Bone marrow (tissue), 2 donors: ENCODE measurements at places on chromosomes 4 and X.

DNA sequence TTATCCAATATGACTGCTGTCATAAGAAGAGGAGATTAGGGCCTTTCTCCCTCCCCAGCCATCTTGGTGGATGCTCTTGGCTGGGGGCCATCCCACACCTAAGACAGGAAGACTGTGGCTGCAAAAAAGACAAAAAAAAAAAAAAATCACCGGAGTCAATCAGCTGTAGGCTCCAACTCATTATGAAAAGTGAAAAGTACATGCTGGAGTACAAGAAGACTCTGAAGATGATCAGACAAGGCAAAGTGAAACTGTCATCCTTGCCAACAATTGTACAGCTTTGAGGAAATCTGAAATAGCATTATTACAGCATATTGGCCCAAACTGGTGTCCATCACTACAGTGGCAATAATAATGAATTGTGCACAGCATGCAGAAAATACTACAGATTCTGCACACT is 5.2 kb downstream of the EGFL6 start:
- DNase-seq: no peak

- DNase-seq: no peak
Observed at GRCh38 chrX:100090931-100091330, 319.1 kb downstream of the PCDH19 start.

DNA sequence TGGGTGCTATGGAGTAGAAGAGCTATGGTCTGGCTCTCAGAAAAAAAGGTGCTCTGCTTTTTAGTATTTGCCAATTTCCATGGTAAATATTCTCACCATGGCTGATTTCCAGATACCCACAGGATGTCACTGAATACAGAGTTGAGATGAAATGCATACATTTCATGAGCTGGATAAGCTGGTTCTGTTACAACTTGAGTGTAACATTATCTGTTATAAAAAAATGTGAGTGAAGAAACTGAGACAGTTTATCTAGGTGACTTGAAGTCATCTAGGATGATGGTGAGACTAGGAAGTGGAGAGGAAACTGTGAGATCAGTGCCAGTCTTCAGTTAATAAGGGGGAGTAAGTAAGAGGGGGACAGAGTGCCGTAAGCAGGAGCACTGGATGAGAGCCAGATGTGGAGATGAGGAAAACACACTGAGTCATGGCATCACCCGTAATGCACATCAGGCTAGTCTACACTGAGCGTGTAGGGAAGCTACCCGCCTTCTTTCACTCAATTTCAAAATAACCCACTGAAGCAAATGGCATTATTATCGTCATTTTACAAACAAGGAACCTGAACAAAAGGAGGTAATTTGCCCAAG is 5.0 kb downstream of the HPSE start:
- no peak for DNase-seq

DNA sequence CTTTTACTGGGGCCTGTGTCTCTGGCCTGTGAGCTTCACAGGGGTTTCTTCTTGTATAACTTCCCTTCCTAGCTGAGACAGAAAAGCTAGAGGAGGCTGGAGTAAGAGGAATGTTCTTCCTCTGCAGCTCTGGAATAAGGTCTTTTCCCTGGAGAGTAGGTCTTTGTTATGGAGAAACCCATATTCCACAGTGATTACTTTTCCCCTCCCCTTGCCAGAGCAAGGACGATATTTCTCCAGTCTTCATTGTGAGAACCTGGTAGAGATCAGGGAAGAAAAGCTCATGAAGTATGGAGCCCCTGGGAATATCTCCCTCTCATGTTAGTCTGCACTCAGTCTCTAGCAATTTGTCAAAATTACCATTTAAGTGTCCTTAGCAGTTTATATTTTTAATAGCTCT is 18.7 kb upstream of the GLRB start:
- DNase-seq: no peak

- DNase-seq: no peak
Observed at GRCh38 chrX:39705290-39705689, 392.5 kb downstream of the BCOR start.

- no peak for DNase-seq
Observed at GRCh38 chrX:55582447-55582846, 40.8 kb upstream of the FOXR2 start.

DNA sequence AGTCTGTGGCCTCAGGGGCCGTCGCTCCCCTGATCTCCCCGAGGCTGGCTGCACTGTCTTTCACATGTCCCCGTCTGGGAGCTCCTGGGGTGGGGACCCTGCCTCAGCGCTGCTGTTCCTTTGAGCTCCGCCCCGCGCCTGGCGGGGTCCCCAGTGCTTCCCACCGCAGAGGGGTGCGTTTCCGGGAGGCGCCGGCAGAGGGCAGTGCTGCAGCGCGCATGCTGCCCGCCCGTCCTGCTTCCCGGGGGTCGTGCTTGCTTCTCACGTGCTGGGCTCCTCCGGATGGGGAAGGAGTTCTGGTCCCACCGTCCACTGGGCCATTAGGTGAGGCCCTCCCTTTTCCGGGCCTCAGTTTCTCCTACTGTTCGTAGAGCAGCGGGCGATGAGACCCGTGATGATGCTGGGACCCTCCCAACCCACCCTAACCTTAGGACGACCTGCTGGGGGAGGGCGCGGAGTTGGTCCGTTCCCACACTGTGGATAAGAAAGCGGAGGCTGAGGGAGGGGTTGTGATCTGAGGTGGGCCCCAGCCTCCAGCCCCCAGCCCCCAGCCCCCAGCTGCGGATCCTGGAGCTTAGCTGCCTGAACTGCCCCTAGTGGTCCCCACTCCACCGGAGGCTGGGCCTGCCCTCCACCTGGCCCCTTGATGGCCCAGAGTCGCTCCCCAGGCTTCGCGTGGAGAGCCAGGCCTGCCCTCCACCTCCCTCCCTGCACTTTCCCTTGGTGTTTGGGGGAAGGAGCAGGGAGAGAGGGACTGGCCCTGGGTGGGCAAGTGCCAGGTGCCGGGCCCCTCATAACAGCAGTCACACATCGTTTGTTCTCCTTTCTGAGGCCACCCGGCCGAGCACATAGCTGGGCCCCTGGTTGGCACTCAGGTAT is 15.3 kb downstream of the CPZ start:
- DNase-seq: no peak

DNA sequence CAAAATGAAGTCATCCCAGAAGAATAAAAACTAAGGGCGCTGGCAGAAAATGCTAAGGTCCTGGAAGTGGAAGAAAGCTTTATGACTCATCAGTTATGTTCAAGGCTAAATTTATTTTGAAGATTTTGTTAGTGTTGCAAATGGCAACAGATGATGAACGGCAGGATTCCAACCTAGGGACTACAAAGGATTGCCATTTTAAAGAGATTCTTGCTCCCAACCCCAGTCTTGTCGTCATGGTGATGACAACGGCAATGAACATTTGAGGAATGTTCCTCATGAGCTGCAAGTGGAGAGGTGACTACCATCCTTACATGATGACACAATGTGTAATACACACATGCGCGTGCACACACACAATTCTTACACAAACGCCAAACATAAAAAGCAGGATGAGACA is 54.4 kb upstream of the FTHL17 start:
- no peak for DNase-seq

DNA sequence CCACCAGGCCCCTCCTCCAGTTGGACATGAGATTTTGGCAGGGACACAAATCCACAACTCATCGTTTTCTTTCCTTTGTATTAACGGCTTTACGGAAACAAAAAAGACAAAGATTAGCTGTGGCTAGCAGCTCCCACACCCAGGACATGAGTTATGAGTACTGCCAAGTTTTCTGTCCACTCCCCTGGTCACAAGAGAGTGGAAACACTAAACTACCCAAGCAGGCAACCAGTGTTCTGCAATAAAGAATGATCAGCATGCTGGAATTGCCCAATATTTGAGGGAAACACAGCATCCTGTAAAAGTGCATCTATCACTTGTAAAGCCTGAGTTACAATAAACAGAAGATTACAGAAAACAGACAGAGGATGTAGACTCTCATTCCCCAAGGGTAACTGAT is 358.4 kb downstream of the NLGN4X start:
- no peak for DNase-seq

DNA sequence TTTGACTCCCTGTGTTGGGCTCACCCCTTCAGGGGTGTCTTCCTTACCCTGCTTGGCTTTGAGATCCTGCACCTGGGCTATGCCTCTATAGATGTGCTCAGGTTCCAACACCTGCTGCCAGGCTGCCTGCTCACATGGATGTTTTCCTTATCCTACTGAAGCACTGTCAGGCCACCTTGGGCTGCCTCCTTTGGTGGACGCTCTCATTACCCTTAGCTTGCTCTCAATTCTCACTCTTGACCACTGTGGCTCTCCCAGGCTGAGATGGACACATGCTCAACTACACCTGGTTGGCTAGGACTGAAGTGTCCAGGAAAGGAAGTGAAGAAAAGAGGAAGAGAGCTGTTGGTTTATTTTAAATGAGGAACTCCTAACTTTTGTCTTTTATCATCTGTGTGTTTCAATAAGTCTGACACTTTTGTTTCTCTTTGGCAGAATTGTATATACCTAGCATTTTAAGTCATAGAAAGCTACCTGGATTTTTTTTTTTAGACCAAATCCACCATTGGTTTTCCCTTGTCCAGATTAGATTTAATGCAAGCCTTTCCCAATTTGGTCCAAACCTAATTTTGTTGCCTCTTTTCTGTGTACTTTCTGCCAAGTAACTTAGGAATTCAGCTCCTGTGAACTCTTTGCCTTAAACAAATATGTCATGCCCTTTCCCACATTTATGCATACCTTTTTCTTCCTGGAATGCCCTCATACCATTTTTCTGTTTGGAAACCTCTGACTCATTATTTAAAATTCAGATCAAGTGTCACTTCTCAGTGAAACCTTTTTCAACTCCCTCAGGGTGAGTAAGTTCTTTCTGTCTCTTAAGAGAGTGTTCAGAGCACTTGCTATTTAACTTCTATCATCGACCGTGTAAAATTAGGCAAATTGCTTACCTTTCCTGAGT is 175.8 kb downstream of the GC start:
- no peak for DNase-seq
